Activated CD4-positive, CD25-positive, alpha-beta regulatory T cell treated with anti-CD3 and anti-CD28 coated beads, Interleukin-2, amount 50 U/mL, for 24 hours (primary cell): ENCODE measurements at places on chromosomes 3 and 15.

GRCh38 chr3:154662851-154663250 is 232.9 kb upstream of the GPR149 start:
- no peak for ATAC-seq

DNA sequence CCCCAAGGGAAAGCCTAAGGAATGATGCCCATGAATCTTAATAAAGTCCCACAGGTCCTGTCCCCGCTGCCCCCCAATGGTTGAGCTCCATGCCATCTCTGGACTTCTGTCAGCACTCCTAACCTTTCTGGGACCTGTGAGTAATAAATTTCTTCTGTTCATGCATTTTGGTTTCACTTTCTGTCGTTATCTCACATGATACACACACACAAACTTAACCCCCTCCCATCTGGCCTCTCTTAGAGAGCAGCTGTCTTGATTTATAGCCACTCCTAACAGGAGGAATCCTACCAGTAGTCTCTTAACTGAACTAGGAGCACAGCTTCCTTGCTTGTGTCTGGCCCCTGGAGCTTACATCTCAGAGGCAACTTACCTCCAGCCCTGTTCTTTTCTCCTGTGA is 82.7 kb upstream of the SELENOK start:
- no peak for ATAC-seq

DNA sequence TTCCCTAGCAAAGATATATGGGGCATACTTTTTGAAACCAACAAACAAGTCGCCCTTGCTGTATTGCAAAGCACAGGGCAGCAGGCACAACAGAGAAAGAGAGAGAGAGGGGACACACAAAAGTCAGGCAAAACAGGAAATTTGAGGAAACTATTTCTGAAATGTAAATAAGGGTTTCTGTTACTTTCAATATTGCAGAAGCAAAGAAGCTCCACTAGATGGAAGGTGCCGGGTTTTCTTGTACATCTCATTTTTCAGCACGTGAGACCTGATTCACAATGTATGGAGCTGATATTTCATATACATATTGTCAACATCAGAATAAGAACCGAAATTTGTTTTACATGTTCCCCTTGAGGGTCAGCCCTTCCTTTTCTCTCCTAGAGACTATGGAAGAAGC is 127.4 kb downstream of the FOXP1 start:
- ATAC-seq = no peak

GRCh38 chr15:74233851-74234597 is 2.1 kb upstream of the CCDC33 start:
- no peak for ATAC-seq

GRCh38 chr15:80367094-80367493 is 37.1 kb upstream of the ARNT2 start:
- no peak for ATAC-seq

GRCh38 chr3:158570999-158571702 is at the start of gene MLF1:
TSS of gene MLF1 (plus strand) at chr3:158571194. CDS start at chr3:158571301, 107 bp downstream.
- peak; percentile 99 for ATAC-seq

DNA sequence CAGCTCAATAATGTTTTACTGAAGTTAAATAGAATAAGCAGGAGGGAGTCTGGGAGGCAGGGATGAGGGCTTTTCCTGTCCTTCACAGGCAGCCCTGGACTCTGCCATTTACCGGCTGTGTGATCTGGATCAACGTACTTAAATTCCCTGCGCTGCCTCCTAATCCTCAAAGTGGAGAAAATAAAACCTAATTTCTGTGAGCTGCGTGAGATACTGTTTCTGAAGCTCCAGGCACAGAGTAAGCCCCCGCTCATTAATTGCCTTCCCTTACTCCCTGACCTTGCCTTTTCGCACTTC is 278 bp upstream of the PDIA5 start:
- ATAC-seq = no peak

GRCh38 chr15:42275780-42276391 is 2.7 kb upstream of the TMEM87A start:
- no peak for ATAC-seq

DNA sequence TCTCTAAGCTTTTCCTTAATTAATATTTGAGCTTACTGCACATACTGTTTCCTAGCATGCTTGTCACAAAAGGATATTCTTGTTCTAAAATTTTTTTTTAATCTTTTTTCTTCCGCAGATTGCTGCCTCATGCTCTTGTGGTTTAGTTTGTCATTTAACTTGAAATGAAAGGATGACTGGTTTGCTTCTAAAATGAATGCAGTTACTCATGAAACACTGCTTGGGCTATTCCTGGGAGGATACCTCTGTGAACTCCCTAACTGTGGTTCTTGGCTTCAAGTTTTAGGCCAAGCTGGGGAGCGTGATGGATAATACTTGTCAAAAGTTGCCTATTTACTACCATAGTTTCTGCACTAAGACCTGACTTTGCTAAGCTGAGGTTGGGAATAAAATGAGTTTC is 64.0 kb downstream of the USP13 start:
- no peak for ATAC-seq

DNA sequence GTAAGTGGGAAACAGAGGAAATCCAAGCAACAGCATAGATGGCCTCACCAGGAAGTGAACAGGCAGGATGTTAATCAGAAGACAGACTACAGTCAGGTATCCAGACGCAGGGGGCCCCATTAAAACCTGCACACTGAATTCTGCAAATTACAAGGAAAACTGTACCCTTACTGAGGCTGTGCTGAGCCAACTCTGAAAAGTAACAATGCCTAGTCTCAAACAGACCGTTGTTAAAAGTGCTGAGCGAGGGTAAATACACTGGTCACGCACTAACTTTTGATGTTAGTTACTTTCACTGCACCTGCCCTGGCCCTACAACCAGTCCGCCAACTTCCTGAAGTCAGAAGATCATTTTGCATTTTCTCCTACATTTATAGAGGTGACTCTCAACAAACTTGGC is 1.0 kb downstream of the TAMM41 start:
- ATAC-seq = no peak

GRCh38 chr3:72227486-72228070 is 442.6 kb upstream of the PROK2 start:
- ATAC-seq = no peak

DNA sequence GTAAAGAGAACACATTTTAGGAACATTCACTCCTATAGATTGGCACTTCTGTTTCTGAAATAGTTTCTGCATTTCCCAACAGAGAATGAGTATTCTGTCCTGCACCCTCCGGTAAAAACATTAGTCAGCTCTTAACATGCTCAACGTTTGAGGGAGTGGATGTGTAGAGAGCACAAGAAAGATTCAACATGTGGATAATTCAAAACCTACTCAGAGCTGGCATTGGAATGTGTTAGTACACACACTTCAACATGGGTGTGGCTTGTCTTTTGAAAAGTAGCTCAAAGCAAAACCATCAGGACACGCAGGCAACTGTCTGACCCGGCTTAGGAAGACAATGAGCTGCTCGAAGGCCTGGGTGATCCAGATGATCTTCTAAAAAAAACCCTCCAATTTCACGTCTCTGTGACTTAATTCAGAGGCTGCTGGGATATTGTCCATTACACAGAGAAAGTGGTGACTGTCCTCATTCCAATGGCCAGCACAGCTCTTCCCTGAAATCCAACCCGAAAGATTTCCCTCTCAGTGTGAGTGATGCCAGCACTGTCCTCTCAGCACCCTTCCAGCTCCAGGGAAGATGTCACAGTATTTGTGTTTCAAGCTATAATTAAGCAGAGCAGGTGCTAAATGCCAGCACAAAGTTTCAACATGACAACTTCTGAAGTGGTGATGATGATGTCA is 18.1 kb downstream of the FBN1 start:
- no peak for ATAC-seq

DNA sequence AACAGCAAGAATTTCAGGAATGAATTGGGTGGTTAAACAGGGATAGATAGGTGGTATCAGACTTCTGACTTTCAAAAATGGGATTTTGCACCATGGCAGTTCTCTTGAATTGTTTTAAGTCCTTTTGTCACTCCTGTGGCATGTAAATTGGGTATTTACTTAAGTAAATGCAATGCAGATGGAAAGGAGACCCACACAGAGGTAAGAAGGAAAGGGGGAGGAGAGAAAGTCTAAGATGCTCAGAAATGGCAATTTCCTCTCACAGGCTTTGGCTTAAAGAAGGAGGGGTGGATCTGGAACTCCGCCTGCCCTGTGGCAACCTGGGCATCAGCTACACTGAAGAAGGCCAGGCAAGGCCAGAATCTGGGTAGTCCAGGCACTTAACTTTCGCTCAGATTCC is 197.1 kb upstream of the UBE2E1 start:
- no peak for ATAC-seq

DNA sequence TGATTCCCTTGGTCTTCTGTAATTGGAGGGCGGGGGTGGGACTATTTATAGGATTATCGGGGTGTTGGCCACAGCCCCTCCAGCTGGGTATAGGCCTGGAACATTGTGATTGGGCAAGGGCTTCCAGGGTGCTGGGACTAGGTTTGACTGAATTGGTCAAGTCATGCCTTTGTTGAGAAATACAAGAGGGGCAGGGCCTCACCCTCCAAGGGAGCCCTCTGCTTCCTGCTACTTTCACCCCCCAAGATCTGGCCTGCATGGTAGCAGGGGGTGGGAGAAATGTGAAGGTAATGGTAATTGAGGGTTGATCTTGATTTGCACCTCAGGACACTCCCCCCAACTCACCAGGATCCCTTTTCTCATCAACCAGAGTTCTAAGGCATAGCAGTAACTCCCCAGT is 25.2 kb downstream of the TRIM71 start:
- no peak for ATAC-seq

GRCh38 chr3:165640970-165641369 is 196.3 kb downstream of the BCHE start:
- no peak for ATAC-seq

- no peak for ATAC-seq
Measured at GRCh38 chr15:88804257-88804656, 1.0 kb downstream of the ACAN start.

DNA sequence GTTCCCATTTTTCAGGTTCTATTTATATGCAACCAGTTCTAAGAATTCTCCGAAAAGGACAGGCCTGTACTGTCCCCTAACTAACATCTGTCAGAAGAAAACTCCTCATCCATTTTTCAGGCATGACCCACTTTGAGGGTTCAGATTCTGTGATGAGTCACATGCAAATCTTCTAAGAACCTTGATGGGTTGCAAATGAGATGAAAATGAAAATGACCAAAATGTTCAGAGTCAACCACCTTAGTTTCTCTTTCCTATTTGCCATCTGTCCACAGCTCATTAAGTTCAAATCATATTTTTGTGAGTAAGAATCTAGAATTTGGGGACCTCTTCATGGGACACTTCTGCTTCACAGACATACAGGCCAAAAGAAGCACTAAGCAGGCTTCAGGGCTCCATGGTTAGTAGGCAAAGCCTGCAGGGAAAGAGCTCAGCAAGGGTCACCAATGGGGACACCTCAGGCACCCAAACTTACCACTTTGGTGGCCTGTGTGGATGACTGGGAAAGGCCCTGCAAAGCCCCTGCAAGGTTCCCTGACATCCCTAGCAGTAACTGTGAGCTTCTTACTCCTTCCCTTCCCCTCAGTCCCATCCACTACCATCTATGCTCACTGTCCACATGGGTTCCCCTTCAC is 122.0 kb downstream of the WDR76 start:
- ATAC-seq = peak; percentile 80

DNA sequence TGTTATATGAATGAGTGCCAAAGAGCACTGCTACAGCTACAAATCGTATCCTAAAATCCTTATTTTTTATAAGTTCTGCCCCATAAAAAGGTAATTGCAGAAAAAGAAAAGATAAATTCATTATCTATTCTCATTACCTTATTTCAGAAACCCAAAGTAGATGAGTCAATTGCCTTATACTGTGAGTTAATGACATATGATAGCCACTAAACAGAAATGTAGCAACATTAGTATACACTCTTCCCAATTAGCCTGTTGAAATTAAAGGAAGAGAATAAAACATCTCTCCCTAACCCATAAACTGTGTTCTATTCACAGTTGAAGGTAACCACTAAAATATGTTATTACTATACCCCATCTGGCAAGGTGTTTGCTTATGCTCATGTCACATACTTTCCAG is 11.0 kb downstream of the TBL1XR1 start:
- no peak for ATAC-seq

GRCh38 chr15:39213385-39213840 is 367.5 kb upstream of the THBS1 start:
- ATAC-seq = no peak

DNA sequence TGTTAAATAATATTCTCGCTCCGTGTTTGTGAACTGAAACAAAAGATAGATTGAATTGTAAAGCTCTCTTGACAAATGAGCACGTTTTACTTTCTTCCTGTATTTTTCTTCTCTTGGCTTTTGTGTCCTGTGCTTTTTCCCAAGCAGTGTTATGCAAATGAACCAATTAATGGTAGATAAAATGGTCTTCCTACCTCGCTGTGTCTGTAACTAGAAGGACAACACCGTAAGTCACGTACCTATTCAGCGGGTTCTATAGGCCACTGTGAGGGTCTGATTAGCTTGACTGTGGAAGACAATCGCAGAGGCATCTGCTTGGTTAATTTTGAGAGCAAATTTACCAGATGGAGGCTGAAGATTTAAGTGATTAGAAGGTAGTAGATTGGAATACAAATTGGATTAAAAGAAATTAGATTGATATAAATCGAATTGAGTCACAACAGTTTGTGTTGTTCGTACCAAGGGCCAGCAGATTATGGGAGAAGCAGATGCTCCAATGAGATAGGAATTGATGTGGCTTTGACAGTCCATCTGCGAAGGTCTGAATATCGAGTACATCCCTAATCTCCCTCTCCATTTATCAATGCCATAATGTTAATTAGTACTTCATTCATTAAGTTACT is 40.2 kb downstream of the ROBO2 start:
- ATAC-seq = no peak

DNA sequence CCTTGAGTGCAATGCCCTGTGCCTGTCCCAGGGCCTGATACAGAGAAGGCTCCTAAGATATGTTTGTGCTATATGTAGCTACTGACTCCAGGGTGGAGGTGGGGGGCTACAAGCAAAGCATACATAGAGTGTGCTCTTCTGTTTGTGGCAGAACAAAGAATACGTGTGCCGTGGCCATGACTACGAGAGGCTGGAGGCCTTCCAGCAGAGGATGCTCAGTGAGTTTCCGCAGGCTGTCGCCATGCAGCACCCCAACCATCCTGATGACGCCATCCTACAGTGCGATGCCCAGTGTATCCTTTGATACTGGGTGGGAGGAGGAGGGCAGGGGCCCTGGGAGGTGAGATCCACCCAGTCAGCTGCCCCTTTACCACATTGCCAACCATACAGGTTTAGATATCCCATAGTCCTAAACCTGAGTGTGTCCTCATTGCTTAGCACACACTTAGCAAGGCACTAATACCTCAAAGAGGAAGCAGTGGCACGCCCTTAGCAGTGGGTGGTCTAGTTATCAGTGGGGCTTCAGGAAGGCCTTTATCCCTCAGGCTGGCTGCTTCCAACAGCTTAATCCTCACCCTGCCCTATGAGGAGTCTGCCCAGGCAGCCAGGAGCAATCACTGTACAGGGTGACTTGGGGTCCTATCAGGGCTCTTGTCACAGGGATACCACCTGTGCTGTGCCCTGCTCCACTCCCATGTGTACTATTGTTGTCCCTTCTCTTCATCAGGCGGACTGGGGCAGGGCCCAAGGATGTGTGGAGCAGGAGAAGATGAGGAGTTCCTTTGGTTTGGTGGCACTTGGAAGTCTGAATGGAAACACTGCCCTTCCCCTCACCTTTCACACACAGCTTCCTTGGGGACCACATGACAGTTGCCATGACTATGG is 30.1 kb upstream of the MANF start:
- ATAC-seq = no peak
